Stimulated activated CD4-positive, alpha-beta T cell treated with anti-CD3 and anti-CD28 coated beads, Interleukin-12 subunit alpha, Interleukin-12 subunit beta, amount 100 ng/mL, for 24 hours (primary cell): ENCODE measurements at places on chromosomes 7 and 10.
A peak's percentile ranks its signal among the peaks of the same experiment; 100 is the strongest.

- DNase-seq: no peak
Measured at GRCh38 chr7:151899513-151900360, 22.8 kb upstream of the PRKAG2 start.

DNA sequence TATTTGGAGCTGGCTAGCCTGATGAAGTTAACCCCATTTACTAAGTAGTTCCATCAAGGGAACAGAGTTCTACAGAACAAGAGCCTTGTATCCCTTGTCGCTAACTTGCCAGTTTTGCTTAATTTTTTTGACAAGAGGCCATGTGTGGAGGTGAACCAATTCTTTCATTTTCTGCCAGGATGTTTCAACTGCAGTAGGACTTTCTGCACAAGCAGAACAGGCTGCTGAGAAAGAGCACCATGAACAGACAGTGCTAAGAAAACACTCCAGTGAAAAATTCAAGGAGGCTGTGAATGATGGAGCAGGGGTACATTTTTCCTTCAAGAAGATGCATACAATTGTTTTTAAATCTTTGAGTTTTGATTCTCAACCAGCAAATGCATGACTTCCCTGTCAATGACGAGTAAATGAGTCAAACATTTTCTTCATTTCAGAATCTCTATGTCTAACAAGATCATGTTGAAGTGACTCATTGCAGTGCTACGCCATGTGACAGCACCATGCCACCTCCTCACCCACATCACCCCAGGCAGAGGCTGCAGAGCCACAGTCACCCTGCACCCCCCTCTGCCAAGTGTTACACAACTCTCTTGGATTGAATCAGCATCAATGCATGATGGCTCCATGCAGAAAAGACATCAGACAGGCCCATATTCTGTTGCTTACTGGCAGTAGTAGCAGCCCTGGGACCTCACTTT, 193.1 kb downstream of the COBL start:
- peak; percentile 55 for DNase-seq

DNA sequence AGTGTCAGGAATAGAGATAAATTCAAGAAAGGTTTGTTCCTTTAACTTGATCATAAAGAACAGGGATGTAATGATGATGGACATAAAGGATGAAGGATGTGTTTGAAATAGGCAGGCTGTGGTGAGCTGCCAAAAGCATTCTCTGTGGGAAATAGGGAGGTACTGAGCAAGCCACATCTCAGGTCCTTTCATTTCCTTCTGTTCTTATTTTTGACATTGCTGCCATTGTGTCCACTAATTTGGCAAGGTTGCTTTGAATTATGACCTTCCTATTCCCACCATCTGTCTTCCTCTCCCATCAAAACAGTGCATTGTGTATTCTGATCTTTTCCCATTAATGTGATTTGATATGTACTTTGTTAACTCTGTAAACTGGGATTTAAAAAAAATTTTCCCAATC, 9.4 kb downstream of the SCRN1 start:
- DNase-seq: no peak

- peak; percentile 72 for DNase-seq
Measured at GRCh38 chr10:13348216-13349017, at the start of gene SEPHS1. TSS of gene SEPHS1 (minus strand) at chr10:13348293. CDS start at chr10:13344950, 3,343 bp downstream.

GRCh38 chr10:34622945-34623344, 192.2 kb downstream of the PARD3 start:
- DNase-seq: no peak

GRCh38 chr7:128858380-128859231, 4.0 kb upstream of the ATP6V1F start:
- no peak for DNase-seq

GRCh38 chr7:159370-160270, 32.8 kb upstream of the FAM20C start:
- DNase-seq: no peak

DNA sequence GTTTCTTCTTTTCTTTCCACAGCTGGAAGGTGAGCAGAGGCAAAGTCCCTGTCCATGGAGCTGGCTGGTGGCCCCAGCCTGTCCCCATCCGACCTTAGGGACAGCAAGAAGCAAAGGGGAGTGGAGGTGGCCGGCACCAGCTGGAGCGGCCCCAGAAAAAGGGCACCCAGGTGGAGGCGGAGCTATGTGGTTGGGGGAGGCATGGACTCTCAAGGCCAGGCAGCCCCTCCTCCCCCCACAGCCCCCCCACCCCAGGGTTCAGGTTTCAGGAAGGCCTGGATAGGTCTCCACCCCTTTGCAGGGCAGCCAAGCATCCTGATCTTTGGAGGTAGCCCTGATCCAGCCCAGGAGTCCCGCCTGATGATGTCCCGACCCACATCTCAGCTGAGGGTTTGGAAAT, at the start of gene SSC4D:
Gene SSC4D (minus strand): TSS at position 161 of the 400 bp plus-strand sequence. CDS start 5,258 bp downstream, outside the sequence.
- DNase-seq: no peak

- DNase-seq: no peak
Measured at GRCh38 chr7:12737836-12738235, 50.4 kb downstream of the ARL4A start.

DNA sequence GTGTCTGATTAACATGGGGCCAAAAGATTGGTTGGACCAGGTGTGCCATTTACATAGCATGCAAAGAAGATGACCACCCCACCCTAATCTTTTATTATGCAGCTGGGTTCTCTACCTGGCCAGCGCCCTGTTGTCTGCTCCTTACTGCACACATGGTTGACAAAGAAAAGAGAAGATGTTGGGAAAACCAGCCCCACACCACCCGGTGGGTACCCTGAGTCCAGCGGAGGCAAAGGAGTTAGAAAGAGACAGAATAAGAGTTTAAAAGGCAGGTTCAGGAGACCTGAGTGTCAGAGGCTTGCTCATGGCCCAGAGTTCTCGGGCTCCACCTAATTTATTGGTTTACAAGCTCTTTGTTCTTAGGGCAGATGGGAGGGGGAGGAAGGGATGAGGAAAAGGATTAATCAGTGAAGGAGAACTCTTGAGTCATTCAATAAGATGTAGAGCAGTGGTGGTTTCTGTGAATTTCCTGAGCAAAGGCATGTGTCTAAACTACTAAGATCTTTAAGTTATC, 24.1 kb upstream of the ABCA13 start:
- no peak for DNase-seq

DNA sequence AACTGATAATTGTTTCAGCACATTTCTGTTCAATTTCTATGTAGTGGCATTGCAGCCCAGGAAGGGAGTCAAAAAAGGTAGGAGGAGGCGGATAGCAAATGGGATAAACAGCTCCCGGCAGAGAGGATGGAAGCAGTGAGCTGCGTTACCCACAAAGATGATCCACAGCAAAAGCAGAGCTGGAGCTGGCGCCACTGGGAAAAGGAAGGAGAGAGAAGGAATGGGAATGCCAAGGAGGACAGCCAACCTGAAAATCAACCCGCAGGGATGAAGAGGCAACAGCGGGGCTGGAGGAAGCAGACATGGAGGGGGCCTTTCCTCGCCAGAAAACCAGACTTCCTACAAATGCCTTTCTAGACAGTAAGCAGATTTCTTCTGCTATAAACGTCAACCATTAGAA, 82.7 kb upstream of the ADAM12 start:
- no peak for DNase-seq

DNA sequence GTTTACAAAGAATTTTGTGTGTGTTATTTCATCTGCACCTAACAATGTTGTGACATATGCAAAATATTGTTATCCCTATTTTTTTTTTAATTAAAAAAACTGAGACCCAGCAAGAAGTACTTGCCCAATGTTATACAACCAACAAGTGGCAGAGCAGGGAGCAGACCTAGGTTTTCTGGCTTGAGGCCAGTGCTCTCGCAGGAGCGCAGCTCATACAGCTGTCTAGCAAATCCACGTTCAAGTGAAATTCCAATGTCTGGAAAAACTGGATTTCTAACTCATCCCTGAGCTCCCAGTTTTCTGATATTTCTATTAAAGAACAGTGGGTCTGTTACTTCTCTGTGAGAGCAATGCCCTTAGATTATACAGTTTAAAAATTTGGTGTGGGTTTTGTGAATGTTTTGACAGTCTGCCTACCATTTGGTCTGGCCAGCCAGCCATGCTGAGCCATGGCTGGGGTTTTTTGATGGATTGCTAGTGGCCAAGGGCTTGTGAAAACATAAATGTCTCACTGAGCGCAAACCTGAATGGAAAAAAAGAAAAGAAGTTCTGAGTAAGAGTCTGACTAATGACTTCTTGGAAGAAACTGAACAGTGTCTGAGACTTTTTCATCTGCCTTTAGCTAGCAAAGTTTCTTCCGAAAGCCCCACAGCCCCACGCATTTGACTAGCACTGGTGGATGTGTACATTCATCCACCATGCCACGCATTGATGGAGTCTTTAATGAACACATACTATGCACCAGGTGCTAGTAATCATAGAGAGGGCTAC, 15.4 kb upstream of the PRF1 start:
- DNase-seq: no peak

GRCh38 chr10:36171556-36171952, 529.5 kb upstream of the FZD8 start:
- DNase-seq: no peak
